ENCODE measurements at places on chromosomes 11 and 22.

GRCh38 chr22:38031491-38031890, 25.7 kb upstream of the PICK1 start:
- H3K36me3 ChIP-seq = no peaks in the 10 kb centered on the region
- H3K27ac ChIP-seq = no peak overlapping the region
- H3K4me3 ChIP-seq = no peak overlapping the region
- peaks cover 3% of the 10 kb centered on the region for H3K27me3 ChIP-seq
- no peak for DNase-seq

GRCh38 chr11:132772703-132773545, 759.4 kb downstream of the OPCML start:
- DNase-seq = no peak
- no peaks in the 10 kb centered on the region for H3K4me1 ChIP-seq
- no peaks in the 10 kb centered on the region for H3K27me3 ChIP-seq
- no peak overlapping the region for H3K27ac ChIP-seq

DNA sequence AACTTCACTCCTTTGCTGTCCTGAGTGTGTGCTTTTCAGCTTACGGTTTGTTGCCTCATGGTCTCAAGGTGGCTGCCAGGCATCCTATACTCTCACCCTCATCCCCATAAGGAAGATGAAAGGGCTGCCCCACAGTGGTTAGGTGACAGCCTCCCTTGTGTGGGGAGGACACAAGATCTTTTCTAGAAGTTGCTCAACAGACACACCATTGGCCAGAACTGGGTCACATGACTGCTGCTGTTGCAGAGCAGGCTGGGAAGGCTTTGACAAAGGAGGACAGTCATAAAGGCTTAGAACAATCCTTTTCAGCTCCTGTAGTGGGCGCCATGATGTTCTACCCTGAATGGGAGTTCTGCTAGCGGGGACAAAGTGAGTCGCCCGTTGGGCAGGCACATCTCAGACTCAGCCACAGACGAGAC, 69.7 kb upstream of the RASD2 start:
- H3K4me1 ChIP-seq = peaks cover 27% of the 10 kb centered on the region
- no peak overlapping the region for H3K4me3 ChIP-seq
- H3K27ac ChIP-seq = no peak overlapping the region
- H3K27me3 ChIP-seq = no peaks in the 10 kb centered on the region
- peak; percentile 83 for DNase-seq
- H3K36me3 ChIP-seq = no peaks in the 10 kb centered on the region

DNA sequence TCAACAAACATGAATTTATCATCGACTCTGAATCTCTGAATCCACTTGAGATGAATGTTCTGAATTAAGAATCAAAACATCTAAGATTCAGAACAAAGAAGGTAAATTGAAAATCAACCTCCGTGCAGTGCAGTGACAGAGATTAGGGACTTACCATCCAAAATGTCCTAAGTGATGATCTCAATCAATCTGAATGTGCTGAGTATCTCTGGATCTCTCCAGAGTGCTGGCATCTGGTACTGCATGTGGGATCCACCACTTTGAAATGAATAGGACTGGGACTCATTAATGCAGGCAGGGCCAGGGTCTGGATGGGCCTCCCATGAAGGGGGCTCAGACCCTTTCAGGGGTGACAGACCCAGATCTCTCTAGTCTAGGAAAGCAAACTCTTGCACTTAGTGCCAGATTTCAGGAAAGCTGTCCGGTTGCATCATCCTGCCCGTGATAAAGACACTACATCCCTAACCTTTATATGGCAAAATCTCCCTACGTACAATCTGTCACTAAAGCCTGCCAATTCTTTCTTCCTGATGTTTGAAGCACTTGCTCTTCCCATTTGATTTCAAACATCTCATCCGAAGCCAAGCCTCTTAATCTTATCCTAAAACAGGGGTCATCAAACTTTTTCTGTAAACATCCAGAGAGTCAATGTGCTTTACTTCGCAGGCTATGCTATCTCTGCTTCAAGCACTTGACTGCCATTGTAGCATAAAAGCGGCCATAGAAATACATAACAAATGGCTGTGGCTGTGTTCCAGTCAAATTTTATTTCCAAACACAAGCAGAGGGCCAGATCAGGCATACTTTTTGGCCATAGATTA, 263.3 kb downstream of the LARGE1 start:
- H3K4me3 ChIP-seq = no peak overlapping the region
- no peaks in the 10 kb centered on the region for H3K36me3 ChIP-seq
- DNase-seq = no peak
- H3K4me1 ChIP-seq = peaks cover 26% of the 10 kb centered on the region

- peaks cover 61% of the 10 kb centered on the region for H3K4me1 ChIP-seq
- H3K4me3 ChIP-seq = no peak overlapping the region
These were observed 44.2 kb upstream of the POU2AF1 start for GRCh38 chr11:111423250-111423615.

DNA sequence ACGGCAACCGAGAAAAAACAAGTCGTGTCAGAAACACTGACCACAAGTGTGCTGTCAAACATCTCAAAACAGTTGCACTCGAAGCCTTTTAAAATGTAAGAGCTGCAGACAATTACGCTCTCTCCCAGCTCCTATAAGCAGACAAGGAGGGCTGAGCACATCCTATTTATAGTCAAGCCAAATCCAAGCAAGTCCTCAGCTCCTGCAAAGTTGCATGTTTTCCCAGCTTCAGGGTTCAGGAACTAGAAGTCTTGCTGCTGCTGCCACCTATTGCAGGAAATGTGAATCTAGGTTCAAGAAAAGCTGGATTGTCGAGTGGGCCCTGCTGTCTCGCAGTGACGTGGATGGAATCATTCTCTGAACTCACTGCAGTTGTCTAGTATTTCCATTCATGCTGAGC, 15.5 kb downstream of the EFCAB6 start:
- no peak overlapping the region for H3K4me3 ChIP-seq
- H3K27ac ChIP-seq = no peak overlapping the region
- no peaks in the 10 kb centered on the region for H3K27me3 ChIP-seq
- no peak for DNase-seq
- H3K36me3 ChIP-seq = no peaks in the 10 kb centered on the region

Measured in HepG2 (cell line).